RPMI7951 (cell line): ENCODE measurements at places on chromosomes 7 and 10. TPM values are rescaled to one million over a fixed set of nuclear protein-coding genes. Genes with fewer than 3 reads are reported as not detected.
A peak's percentile ranks its signal among the peaks of the same experiment; 100 is the strongest.

DNA sequence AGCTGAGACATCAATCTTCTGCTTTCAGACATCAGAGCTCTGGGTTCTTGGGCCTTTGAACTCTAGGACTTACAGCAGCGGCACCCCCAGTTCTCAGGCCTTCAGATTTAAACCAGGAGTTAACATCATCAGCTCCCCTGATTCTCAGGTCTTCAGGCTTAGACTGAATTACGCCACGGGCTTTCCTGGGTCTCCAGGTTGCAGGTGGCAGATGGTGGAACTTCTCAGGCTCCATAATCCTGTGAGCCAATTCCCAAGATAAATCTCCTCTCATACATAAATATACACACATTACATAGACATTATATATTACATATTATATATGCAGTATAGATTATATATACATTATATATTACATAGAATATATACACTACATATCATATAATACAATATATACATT, 408.9 kb upstream of the AUTS2 start:
- DNase-seq, result no peak

Gene HOXA9
- 0.12 TPM in 1 of 2 replicates, not detected in the other for total RNA-seq

DNA sequence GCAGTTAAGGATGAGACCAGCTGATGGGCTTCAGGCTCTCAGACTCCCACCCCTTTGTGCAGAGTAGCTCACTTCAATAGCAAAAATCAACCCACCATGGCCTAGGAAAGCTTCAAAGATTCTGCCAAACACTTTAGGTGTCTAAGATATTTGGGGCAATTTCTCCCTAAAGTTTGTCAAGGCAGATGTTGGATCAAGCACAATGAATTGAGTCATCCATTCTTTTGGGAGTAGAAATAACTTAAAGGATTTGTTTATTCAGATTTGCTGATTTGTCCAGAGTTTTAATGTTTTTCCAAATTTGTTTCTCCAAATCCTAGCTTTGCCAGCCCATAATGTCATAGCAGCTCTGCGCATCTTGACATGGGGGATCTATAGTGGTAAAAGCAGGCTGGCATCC, 855.1 kb downstream of the LRMDA start:
- DNase-seq, result no peak

Gene POT1
- total RNA-seq, result 61.4 and 62.1 TPM in 2 replicates

- no peak for DNase-seq
These were observed 324.0 kb downstream of the PTEN start for GRCh38 chr10:88187472-88187871.

Gene SMO
- total RNA-seq, result 0.24 and 0.29 TPM in 2 replicates

Gene ELAPOR2
- total RNA-seq, result 0.10 and 0.12 TPM in 2 replicates

- DNase-seq, result peak; percentile 85
These were observed 178.6 kb upstream of the INHBA start for GRCh38 chr7:41881331-41882130.

Gene FAM25A
- not detected in 2 replicates for total RNA-seq

Gene GHRHR
- total RNA-seq, result not detected in 2 replicates

Gene TEX47
- not detected in 2 replicates for total RNA-seq

GRCh38 chr7:51354434-51354833, 37.8 kb upstream of the COBL start:
- DNase-seq, result no peak

DNA sequence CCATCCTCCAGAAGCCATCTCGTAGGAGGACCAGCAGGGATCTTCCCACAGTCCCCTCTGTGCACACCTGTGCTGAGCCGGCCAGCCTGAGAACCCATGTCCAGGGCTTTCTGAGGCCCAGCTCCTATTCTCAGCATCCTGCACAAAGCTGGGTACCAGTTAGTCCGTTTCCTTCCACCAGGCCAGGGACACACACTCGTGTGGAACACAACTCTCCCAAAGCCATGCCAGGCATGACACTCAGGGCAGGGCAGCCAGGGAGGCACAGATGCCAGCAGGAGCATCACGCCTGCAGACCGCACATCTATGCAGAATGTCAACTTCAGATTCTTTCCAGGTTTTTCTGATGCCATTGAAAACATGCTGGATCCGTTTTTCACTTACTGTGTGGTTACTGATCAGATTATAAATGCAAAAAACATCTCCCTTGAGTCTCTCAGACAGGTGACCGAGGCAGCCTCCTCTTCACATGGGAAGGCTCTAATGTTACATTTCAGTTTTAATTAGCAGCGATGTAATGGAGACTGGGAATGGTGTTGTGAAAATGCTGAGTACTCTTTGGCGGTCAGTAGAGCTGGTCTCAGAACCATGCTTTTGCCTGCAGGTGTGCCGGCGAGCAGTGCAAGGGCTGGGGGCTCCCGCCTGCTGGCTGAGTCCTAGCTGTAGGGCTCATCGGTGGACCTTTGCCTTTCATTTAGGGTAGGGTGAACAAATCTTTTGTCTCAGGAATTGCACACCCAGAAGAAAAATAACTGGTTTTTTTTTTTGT, 3.3 kb upstream of the SUN1 start:
- DNase-seq, result no peak

GRCh38 chr10:121291823-121292222, 306.4 kb downstream of the FGFR2 start:
- DNase-seq, result no peak

- peak; percentile 96 for DNase-seq
These were observed 726 bp upstream of the INSIG1 start for GRCh38 chr7:155296788-155297516.

Gene KCNMA1
- total RNA-seq, result 33.7 and 47.7 TPM in 2 replicates

- no peak for DNase-seq
These were observed 265.7 kb upstream of the NPY start for GRCh38 chr7:24018331-24018730.

Gene WASHC2A
- total RNA-seq, result 10.8 and 12.5 TPM in 2 replicates

Gene RAB19
- not detected in 2 replicates for total RNA-seq

DNA sequence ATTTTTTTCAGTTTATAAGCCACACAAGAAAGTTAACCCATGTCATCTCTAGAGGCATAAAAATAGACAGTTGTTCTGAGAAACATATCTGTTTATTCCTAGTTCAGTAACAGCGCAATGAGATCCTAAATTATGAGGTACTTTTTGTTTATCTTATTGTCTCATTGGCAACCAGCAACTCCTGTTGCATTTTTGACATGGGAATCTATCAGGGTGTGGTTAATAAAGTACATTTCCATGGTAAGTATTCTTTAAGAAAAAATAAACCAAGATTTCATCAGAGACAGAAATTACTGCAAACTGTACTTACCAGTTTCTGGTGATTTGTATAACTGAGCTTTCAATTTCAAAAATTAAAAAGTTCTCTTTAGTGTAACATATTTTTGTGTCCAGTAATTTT, 9.0 kb downstream of the FAS start:
- DNase-seq, result peak; percentile 52

Gene ARPC1A
- 251 and 266 TPM in 2 replicates for total RNA-seq

Gene SLC18A3
- total RNA-seq, result not detected in 2 replicates

Gene ACSL5
- total RNA-seq, result 18.5 TPM in 2 replicates

DNA sequence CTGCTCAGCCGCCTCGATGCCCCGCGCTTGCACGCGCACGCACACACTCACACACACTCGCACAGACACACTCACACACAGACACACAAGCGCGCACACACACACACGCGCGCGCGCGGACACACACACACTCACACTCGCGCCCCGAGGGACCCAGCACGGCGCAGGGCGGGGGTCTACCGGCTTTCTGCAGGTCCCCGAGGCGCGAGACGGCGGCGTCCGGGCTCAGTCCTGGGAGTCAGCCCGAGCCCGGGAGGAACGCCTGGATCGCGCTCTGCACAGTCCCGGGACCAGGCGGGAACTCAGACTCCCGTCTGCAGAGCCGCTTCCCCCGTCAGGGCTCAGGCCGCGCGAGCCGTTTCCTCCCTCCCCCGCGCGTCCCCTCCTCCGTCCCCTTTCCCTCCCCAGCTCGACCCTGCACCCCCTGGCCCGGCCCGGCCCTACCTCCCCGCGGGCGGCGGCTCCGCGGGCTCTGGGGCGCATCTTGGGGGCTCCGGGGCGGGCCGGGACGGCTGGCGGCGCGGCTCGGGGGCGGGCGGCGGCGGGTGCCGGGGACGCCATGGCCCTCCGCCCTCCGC, 464 bp downstream of the DENND2A start:
- DNase-seq, result peak; percentile 57

Gene SLIT1
- total RNA-seq, result 0.12 and 0.29 TPM in 2 replicates

Gene EPDR1
- total RNA-seq, result 31.6 and 35.1 TPM in 2 replicates

DNA sequence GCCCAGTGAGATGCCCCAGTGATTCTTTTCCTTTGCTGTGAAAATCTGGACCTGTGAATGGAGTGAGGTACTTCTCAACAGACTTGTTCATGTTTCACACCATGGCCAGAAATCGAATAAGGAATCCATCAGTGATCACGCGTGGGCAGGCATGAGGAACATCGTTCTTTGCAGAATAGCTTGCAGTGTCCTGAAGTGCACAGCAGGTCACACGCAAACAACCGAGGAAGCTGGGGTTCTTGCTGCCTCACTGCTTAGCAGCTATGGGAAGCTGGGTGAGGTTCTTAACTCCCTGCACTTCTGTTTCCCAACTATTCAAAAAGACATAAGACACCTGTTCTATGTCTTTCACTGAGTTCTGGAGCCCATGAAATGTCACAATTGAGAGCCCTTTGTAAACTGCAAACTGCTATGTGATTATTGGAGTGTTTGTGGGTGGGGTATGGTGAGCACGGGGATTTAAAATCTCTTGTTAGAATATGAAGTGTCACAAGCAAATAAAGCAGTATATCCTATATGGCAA, 253.4 kb downstream of the KIAA1217 start:
- DNase-seq, result no peak

- no peak for DNase-seq
These were observed 5.8 kb upstream of the PLEKHA1 start for GRCh38 chr10:122368502-122369254.

GRCh38 chr10:126014309-126014708, 117.9 kb downstream of the FANK1 start:
- peak; percentile 79 for DNase-seq

DNA sequence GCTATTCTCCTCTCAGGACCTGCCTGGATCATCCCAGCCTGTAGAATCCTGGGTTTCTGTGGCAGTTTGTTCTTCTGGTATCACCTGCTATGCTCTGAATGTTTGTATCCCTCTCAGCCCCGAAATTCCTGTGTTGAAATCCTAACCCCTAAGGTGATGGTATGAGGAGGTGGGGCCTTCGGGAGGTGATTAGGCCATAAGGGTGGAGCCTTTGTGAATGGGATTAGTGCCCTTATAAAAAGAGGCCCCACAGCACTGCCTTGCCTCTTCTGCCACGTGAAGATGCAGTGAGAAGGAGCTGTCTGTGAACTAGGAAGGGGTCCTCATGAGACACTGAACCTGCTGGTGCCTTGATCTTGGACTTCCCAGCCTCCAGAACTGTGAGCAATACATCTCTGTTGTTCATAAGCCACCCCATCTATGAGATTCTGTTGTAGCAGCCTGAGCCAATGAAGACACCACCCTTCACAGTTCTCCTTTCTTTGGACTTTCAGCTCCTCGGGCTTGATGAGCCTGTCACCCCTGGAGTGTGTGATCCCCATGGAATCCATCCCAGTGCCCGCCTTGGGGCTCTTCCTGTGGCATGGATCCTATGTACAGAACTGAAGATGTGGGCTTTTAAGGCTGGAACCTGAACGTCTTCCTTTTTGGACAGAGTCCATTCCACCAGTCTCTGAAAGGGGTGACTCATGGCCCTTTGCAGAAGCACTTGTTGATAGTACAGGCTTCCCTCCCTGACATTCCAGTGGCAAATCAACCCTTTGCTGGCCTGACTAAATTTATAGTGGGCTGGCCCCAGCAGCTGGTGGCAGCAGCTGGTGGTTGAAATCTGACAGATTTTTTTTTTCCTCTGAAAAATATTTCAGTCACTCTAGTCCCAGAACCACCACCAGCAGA, 138.0 kb downstream of the TACC2 start:
- DNase-seq, result peak; percentile 96

DNA sequence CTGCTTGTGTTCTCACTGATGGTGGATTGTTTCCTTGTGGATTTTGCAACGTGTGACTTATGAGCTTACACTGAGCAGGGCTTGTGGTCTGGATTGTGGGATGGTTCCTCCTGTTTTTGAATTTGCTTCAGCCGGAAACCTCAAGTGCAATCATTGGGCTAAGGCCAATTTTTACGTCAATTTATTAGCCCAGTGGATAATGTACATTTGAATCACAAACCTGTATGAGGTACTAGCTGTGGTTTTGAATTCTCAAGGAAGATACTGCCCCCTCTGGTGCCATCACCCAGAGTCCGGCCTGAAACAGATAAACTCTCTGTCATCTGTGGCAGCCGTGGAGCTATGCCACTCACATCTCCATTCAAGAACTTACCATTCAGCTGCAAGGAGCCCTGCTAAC, 7.3 kb upstream of the ZNF777 start:
- DNase-seq, result peak; percentile 24

- DNase-seq, result no peak
These were observed 93.9 kb downstream of the DNAH11 start for GRCh38 chr7:21636694-21637093.

DNA sequence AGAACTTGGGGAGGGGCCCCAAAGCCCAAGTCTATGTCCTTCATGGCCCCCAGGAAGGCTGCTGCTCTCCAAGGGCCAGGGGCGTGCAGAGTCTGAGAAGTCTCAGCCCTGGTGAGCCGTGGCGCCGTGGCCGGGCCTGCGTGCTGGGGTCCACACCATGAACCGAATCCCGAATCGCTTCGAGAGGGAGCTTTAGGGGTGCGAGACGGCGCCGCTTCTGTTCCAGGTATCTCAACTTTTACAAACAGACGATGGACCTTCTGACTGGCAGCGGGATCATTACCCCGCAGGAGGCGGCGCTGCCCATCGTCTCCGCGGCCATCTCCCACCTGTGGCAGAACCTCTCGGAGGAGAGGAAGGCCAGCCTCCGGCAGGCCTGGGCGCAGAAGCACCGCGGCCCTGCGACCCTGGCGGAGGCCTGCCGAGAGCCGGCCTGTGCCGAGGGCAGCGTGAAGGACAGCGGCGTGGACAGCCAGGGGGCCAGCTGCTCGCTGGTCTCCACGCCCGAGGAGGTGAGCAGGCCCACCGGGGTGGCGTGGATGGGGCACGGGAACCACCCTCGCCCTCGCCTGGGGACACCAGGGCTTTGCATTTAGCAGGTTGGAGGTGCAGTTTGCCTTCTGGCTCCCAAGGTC, 12.7 kb downstream of the STRA8 start:
- DNase-seq, result no peak

- no peak for DNase-seq
These were observed 52.8 kb downstream of the ESYT2 start for GRCh38 chr7:158776474-158776873.

Gene AGAP6
- total RNA-seq, result 2.3 and 2.8 TPM in 2 replicates

Gene SPDYE11
- total RNA-seq, result not detected in 2 replicates

Gene IKZF1
- total RNA-seq, result not detected in 2 replicates

Gene ALDH18A1
- total RNA-seq, result 54.2 and 64.5 TPM in 2 replicates

GRCh38 chr7:34544621-34545020, 113.4 kb upstream of the NPSR1 start:
- peak; percentile 16 for DNase-seq

GRCh38 chr10:60951272-60951724, 7.3 kb upstream of the RHOBTB1 start:
- no peak for DNase-seq

Gene ASIC3
- 0.10 and 1.3 TPM in 2 replicates for total RNA-seq

- no peak for DNase-seq
These were observed 1231.1 kb upstream of the CELF2 start for GRCh38 chr10:9786576-9786975.

Gene PNLIPRP1
- total RNA-seq, result not detected in 2 replicates

Gene CLRN3
- not detected in 2 replicates for total RNA-seq
